ENCODE measurements at places on chromosomes 5 and 9.

- DNase-seq, result no peak
Measured at GRCh38 chr9:104494808-104495207, 9.3 kb upstream of the OR13F1 start.

DNA sequence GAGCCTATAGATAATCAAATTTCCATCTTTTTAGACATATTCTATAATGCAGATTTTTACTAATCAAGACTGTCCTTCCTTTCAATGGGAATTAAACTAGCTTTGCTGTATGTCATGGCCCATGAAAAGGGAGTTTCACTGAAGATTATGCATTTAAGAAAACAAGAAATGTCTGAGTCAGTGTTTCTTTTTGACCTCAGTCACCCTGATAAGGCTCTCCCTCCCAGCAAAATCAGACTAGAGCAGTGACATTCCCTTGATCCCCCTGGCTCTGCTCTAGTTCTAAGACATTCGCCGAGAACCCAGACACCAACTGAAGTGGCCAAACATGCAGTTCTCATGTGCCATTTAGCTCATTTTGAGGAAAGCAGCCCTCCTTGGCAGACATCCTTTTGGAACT lies 442.0 kb downstream of the ACTL7B start:
- no peak for DNase-seq

GRCh38 chr5:96004087-96004486 lies 42.4 kb upstream of the ELL2 start:
- DNase-seq, result no peak

DNA sequence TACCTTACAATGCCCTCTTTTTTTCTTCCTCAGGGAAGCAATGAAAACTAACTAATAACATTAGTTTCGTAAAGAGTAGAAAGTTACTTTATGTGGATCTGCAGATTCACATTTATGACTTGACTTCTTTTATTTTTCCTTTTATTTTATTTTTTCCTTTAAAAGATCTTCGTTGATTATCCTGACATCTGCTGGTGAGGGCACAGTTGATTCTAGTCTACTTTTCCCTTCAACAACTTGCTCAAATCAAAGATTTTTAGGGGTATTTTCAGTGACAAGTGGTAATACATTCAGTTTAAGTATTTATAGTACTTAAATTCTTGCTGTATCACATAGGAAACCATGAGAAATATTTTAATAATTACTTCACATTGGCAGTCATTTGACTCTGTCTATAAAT lies 4.9 kb downstream of the EDIL3 start:
- no peak for DNase-seq

DNA sequence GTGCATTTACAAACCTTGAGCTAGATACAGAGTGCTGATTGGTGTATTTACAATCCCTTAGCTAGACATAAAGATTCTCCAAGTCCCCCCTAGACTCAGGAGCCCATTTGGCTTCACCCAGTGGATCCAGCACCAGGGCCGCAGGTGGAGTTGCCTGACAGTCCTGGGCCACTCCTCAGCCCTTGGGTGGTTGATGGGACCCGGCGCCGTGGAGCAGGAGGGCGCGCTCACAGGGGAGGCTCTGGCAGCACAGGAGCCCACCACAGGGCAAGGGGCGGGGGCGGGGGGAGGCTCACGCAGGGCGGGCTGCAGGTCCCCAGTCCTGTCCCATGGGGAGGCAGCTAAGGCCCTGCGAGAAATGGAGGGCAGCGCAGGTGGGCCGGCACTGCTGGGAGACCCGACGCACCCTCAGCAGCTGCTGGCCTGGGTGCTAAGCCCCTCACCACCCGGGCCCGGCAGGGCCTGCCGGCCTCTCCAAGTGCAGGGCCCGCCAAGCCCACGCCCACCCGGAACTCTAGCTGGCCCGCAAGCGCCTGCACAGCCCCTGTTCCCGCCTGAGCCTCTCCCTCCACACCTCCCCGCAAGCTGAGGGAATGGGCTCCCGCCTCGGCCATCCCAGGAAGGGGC lies 613.5 kb downstream of the TLE4 start:
- no peak for DNase-seq

DNA sequence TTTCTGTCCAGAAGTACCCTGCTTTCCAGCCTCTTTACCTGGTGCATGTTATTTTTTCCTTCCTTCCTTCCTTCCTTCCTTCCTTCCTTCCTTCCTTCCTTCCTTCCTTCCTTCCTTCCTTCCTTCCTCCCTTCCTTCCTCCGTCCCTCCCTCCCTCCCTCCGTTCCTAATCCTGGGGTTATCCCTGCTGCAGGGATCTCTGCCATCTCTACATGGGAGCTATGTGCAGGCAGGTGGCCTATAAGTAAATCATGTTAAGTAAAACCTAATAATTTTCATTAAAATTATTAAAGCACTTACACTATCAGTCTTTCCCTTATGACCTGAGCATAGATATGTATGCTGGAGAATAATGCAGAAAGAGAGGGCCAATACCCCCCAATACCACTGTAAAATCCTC lies 351.9 kb downstream of the ZSWIM6 start:
- no peak for DNase-seq

- DNase-seq, result no peak
Measured at GRCh38 chr5:142168365-142168764, 59.8 kb downstream of the NDFIP1 start.

DNA sequence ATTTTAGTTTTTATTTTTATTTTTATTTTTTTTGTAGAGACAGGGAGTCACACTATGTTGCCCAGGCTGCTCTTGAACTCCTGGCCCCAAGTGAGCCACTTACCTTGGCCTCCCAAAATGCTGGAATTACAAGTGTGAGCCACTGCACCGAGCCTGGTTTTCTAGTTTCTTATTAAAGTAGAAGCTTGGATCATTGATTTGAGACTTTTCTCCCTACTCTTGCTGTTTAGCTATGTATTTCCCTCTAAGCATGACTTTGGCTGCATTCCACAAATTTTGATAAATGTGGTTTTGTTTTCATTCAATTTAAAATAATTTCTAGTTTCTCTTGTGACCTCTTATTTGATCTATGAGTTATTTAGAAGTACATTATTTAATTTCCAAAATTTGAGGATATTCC lies 10.4 kb downstream of the SNX2 start:
- no peak for DNase-seq

GRCh38 chr5:5043346-5043745 lies 96.8 kb upstream of the ADAMTS16 start:
- no peak for DNase-seq

- DNase-seq, result peak; percentile 67
Measured at GRCh38 chr9:91896513-91897121, 53.4 kb downstream of the ROR2 start.

- DNase-seq, result no peak
Measured at GRCh38 chr5:98556712-98557111, 216.8 kb upstream of the RGMB start.

DNA sequence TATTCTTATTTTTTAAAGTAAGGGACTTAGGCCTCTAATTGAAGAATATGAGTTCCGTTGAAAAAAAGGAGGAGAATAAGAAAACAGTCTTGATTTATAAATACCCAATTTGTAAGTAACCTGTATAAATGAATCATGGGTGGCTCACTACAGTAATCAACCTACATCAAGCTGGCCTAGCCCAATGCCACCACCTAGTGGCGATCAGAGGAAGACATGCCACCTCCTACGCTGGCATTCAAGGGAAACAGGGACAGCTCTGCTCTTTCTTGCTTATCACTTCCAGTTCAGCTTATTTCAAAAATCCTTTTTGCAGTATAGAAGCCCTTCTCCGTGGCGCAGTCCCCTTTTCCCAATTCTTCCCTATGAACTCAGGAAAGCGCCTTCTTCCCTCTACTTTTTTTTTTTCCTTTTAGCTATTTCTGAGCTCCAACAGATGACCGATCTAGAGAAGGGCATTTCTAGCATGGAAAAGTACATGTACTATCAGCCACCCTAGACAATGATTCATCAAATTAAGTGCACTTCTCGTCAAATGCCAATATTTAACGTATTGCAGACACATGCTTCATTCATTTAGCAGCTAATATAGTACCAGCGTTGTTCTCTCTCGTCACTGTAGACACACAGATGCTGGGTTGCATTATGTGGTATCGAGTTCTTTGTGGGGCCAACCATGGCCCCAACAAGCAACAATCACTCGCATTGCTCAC lies 28.3 kb downstream of the PTPN3 start:
- DNase-seq, result peak; percentile 73

DNA sequence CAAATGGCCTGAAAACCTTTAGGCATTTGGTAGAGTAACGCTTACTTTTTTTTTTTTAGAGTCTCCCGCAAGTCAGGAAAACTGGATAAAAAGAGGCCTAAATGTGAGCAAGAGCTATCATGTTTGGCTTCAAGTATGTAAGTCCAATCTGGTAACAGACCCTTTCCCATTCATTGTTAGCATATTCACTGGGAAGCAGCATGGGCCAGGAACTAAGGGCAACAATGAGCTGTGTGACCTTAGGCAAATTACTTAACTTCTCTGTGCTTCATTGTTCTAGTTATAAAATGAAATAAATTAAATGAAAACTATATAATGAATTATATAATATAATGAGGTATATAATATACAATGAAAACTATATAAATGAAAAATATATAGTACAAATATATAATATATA lies 114.3 kb upstream of the PCA3 start:
- no peak for DNase-seq

- DNase-seq, result no peak
Measured at GRCh38 chr9:105502276-105502675, 54.4 kb downstream of the FSD1L start.

DNA sequence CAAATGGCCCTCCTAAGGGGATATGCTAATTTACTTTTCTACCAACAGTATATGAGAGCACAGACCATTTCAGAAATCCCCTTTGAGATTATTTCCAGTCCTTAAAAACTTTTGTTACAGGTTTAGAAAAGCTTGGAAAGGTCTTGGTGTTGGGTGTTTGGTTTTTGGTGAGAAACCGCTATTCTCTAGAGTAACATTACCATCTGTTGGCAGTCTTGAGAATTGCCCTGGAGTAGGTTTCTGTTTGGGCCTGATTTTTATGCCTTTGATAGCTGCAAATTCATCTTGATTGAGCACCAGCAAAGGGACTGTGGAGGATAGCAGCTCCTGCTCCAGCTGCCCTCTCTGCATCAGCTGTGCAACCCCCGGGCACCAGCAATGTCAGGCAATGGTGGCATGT lies 8.0 kb downstream of the NUDT2 start:
- DNase-seq, result no peak

DNA sequence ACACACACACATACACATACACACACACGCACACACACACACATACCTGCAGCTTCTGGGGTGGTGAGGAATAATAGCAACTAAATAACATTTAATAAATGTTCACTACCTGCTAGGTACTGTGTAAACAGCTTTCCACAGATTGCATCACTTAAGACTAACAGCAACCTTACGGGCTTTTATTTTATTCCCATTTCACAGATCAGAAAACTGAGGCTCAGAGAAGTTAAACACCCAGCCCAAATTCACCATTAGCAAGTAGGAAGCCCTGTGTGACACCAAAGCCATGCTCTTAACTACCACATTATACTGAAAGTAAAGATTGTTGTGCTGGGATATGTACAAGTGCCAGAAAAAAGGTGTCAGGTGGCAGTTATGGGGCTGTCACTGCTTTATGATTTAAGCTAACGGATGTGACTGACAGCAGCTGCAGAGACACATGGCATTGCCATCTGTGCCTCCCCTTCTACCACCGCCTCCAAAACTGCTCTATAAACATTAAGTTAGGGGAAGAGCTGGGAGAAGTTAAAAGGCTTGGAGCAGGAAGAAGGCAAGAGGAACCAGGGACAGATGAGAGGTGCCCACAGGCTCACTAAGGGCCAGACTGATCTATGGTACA lies 13.6 kb downstream of the MTMR12 start:
- DNase-seq, result no peak

GRCh38 chr5:143717400-143717799 lies 94.6 kb upstream of the HMHB1 start:
- DNase-seq, result no peak

DNA sequence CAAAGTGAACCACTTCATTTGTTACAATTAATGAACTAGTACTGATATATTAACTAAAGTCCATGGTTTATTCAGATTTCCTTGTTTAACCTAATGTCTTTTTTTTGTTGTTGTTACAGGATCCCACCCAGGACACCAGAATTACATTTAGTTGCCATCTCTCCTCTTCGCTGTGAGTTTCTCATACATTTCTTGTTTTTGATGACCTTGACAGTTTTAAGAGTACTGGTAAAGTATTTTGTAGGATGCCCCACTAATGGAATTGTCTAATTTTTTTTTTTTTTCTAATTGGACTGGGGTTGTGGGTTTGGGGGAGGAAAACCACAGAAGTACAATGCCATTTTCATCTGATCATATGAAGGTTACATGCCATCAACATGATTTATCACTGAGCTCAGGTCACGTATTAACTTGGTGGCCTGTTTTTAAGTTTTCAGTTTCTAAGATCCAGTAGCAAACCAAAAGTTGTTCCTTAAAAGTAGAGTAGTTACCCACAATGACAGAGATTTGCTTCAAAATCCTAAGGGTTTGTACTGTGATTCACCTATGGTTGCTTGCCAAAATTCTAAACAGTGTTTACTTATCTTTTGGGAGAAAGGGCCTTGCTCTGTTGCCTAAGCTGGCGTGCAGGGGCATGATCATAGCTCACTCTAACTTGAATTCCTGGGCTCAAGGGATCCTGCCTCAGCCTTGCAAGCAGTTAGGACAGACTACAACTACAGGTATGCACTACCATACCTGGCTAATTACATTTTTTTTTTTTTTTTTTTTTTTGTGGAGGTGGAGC lies 4.5 kb upstream of the OTULIN start:
- peak; percentile 69 for DNase-seq

GRCh38 chr9:114016629-114017423 lies 61.3 kb downstream of the AMBP start:
- DNase-seq, result peak; percentile 35

DNA sequence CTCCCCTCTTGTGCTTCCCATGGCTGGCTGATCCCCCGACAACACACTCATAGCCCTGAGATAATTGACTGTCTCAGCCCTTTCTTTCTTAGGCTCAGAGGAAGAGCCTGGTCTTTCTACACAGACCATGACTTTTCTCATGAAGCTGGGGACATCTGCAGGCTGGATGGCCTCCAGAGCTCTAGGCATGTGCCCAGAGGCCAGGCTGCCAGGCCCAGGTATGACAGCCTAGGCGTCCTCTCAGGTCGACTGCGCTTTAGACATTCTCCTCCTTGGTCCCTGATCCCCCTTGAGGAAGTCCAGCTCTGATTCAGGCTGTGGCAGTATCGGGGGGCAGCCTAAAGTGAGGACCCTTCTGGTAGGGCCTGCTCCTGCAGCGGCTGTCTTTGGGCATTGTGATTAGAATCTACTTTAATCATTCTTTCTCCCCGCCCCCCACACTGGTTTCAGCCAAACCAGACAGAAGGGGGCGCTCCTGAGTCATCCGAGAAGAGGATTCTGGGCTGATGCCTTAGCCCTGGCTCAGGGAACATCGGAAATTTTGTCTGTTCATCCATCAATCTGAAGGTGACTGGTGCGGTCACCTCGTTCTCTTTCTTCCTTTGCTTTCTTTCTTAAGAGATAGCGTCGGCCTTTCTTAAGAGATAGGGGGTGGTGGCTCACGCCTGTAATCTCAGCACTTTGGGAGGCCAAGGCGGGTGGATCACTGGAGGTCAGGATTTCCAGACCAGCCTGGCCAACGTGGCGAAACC lies 66.5 kb upstream of the HSPA9 start:
- DNase-seq, result peak; percentile 67

DNA sequence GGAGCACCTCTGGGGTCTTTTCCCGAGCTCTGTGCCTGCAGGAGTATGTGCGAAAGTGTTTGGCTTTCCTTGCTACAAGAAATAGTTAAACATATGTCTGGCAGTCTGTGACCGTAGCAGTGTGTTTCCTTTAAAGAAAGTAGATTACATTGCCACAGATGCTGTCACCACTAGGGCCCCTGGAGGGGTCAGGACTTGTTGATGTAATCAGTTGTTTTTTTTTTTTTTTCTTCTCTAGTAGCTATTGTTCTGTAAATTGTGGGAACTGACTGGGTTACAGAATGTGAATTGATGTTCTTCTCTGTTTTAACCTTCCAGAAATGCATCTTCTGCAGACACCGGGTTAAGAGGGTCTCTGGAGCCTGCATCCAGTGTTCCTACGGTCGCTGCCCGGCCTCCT lies 345.6 kb downstream of the KDM4C start:
- no peak for DNase-seq

Measured in ureter (tissue), 1 donor.